ENCODE measurements at places on chromosomes 13 and 19.

GRCh38 chr13:44017756-44018309 lies 138.1 kb downstream of the LACC1 start:
- DNase-seq, result no peak

DNA sequence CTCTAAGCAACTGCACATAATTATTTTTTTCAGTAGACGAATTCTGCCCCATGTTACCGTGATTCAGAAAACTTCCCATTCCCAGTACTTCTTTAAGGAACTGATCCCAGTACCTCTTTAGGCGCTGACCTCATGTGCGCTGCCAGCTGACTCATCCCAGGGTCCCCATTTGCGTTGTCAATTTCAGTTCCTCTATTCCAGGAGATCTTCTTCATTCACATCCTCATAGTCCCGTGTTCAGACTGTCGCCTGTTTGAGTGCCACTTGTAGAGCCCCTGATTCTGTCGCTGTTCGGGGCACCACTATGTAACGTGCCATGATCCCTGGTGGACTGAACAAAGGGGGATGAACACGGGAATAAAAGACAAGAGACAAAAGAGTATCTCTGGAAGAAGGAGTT lies 16.4 kb downstream of the FPR3 start:
- no peak for DNase-seq

DNA sequence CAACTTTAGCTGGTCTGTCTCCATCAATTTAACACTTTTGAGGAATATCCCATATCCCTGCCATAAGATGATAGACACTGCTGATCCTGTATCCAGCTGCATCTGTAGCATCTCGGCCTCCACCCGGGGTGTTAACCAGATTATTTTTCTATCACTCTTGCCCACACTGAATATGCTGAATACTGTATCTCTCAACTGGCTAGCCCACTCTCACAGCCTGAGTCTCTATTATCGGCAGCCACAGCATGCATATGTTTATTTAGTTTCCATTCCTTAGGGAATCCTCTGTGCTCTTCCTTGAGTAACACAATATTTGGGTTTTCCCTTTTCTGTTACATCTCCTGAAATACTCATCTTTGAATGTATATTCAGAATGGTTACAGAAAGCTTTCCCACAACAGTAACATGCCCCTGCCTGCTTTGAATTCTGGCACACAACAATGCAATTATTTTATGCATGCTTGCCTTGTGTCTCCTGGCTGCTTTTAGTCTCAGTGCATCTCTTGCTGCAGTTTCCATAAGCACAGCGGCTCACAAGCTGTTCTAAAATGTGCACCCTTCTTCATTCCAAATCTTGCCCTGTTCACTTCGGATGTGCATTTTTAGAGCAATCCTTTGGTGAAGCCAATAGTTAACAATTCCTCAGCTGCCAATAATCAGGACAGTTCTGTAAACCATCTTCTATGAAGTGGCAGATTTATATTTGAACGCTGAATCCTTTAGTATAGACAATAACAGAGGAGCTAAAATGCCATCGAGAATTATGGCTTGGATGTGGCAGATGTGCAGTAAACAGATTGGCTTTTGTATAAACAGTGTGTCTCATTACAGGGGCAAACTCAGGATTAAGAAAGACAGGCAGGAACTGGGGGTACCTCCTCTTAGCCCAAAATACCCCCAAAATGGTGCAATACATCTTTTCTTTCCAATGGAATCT lies 261.9 kb upstream of the SOX21 start:
- DNase-seq, result no peak

DNA sequence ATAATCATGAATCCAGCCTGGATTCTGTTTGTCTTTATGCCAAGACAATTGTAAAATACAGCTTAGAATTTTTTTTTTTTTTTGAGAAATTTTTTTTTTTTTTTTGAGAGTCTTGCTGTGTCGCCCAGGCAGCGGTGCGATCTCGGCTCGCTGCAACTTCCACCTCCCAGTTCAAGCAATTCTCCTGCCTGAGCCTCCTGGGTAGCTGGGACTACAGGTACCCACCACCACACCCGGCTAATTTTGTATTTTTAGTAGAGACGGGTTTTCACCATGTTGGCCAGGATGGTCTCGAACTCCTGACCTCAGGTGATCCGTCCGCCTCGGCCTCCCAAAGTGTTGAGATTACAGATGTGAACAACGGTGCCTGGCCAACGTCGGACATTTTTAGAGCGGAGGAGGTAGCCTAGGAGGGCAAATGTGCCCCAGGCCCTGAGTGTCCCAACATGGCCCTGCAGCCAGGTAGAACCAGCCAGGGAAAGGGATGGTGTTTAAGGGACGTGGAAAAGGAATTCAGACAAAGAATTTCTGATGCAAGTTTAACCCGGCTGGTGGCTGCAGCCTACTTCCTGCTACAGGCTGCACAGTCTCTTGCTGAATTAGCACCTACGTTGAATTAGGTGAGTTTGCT lies 89.8 kb downstream of the GNG7 start:
- no peak for DNase-seq

GRCh38 chr13:90374168-90374567 lies 973.3 kb upstream of the MIR17HG start:
- no peak for DNase-seq

GRCh38 chr13:45276913-45277312 lies 64.1 kb downstream of the TPT1 start:
- DNase-seq, result no peak

DNA sequence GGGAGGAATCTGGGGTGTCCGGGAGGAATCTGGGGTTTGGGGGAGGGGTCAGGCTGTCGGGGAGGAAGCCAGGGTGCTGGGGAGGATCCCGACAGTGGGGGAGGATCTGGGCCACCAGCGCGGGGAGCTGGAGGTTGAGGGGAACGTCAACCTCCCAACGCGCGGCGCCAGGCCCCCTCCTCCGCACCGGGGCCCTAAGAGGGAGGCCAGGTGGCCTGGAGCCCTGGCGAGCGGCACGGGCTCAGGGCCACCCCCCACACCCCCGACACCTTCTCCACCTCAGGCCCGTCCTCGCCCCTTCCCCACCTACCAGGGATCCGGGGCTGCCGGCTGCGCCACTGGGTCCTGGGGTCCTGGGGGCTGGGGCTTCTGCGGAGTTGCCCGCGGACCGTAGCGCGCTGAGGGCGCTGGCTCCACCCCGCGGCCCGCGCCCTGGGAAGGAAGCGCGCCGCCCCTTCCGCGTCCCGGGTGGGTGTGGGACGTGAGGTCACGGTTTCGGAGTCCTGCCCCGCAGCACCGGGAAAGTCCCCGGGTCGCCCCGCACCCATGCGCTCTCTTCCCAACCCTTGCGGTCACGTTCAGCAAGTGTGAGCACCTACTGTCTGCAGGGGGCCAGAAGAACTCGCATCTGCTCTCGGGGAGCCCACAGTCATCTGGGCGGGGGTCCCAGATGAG lies at the start of gene TICAM1:
TSS of gene TICAM1 (minus strand) at position 409 of the 675 bp plus-strand sequence. CDS start 13,335 bp downstream, outside the sequence.
- DNase-seq, result peak; percentile 87

- DNase-seq, result peak; percentile 69
These were observed 9.5 kb downstream of the MAN2B1 start for GRCh38 chr19:12656899-12657571.

GRCh38 chr13:112831196-112831595 lies 137.8 kb upstream of the MCF2L start:
- DNase-seq, result no peak

GRCh38 chr13:34258646-34259386 lies 440.9 kb downstream of the RFC3 start:
- DNase-seq, result no peak

- no peak for DNase-seq
These were observed 667 bp downstream of the ZNF878 start for GRCh38 chr19:12052091-12052496.

Data from activated T-cell treated with anti-CD3 and anti-CD28 coated beads, Interleukin-2, amount 50 U/mL, for 48 hours (primary cell).